Vagina (tissue), 2 donors: ENCODE measurements at places on chromosomes 6 and 20.
A peak's percentile ranks its signal among the peaks of the same experiment; 100 is the strongest.

DNA sequence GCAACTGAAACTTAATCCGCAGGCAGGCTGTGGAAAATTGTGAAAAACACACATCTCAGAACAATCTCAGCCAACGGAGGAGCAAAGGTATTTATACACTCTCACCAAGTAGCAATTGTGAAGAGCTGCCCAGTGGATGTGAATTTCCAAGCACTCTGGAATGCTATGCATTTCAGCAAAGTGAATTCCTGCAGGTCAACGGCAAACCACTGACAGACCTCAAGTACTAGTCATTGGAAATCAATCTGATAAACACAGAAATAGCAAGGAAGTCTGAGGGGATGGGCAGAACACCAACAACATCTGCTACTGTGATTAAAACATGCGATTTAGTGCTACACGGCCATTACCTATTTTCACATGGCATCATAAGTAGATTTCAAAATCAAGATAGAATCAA lies 429.1 kb downstream of the HTR1B start:
- H3K4me1 ChIP-seq = no peaks in the 10 kb centered on the region
- H3K4me3 ChIP-seq = no peak overlapping the region
- no peaks in the 10 kb centered on the region for H3K36me3 ChIP-seq
- DNase-seq = no peak
- no peak overlapping the region for H3K27ac ChIP-seq
- H3K27me3 ChIP-seq = no peaks in the 10 kb centered on the region

DNA sequence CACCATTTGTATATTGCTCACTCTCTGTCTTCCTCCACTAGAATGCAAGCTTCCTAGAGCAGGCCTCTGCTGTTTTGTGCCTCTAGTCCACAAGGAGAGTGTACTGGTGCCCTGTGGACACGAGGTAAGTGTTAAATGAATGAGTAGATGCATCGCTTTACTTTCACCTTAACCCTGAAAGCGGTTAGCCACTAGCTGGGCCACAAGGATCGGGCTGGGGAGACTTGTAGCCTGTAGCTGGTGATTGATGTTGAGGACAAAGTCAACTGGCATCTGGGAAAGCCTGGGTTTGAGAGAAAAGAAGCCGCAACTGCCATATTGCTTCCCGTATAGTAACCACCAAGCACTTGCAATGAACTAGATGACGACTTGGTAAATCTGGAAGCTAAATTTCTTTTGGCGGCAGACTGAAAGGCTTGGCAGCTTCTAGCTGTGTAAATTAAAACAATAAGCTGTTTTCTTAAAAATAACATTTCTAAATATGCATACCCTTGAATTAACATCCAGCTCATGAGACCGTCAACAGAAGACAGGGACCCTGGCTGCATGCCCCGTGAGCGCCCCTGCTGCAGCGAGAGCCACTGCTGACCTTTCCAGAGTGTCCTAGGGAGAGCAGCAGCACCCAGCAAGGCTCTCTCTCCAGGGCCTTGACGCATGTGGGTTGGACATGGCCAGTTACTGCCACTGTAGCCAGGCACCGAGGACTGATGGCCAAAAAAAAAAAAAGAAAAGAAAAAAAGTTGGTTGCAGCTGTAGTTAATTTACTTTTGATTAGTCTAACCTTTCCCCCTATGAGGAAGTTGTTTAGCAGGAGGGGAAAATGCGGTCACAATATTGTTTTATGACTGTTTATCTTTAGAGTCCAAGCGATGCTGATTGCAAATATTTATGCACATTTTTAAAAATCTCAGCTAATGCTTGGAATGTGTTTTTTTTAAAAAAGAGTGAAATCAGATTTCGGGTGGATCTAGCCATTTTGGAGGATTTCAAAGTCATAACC lies 315.1 kb downstream of the TFAP2C start:
- no peak for DNase-seq
- H3K4me1 ChIP-seq = no peaks in the 10 kb centered on the region
- H3K4me3 ChIP-seq = no peak overlapping the region
- no peaks in the 10 kb centered on the region for H3K36me3 ChIP-seq
- no peaks in the 10 kb centered on the region for H3K27me3 ChIP-seq

GRCh38 chr6:148146717-148147462 lies 195.7 kb upstream of the SASH1 start:
- no peaks in the 10 kb centered on the region for H3K4me1 ChIP-seq
- H3K36me3 ChIP-seq = no peaks in the 10 kb centered on the region
- H3K27me3 ChIP-seq = no peaks in the 10 kb centered on the region
- H3K27ac ChIP-seq = no peak overlapping the region
- DNase-seq = no peak

GRCh38 chr20:14712302-14712739 lies 374.9 kb upstream of the FLRT3 start:
- H3K27me3 ChIP-seq = no peaks in the 10 kb centered on the region
- no peak overlapping the region for H3K4me3 ChIP-seq
- H3K36me3 ChIP-seq = no peaks in the 10 kb centered on the region

- H3K27me3 ChIP-seq = no peaks in the 10 kb centered on the region
- no peak overlapping the region for H3K4me3 ChIP-seq
- H3K36me3 ChIP-seq = no peaks in the 10 kb centered on the region
- H3K4me1 ChIP-seq = no peaks in the 10 kb centered on the region
- no peak for DNase-seq
These were observed 398.6 kb downstream of the KHDRBS2 start for GRCh38 chr6:61887423-61887822.

DNA sequence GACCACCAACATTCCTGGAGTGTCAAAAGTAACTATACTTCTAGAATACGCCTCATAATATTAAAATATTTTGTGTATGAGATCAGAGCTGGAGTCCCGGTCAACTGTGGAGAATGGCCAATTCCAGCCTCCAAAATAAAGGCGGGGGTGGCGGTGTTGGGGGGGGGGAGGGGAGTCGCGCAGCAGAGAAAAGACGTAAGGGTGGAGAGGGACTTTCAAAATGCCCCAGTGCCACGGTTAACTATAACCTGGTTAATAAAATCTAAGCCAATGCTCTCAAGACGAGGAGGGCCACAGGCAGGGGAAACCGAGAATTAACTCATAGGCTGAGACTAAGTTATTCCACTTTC lies 1.3 kb downstream of the NUP153 start:
- peak overlapping the region; percentile 73 for H3K4me3 ChIP-seq
- DNase-seq = no peak
- H3K4me1 ChIP-seq = peaks cover 52% of the 10 kb centered on the region
- H3K27me3 ChIP-seq = no peaks in the 10 kb centered on the region
- H3K27ac ChIP-seq = peak overlapping the region; percentile 95

DNA sequence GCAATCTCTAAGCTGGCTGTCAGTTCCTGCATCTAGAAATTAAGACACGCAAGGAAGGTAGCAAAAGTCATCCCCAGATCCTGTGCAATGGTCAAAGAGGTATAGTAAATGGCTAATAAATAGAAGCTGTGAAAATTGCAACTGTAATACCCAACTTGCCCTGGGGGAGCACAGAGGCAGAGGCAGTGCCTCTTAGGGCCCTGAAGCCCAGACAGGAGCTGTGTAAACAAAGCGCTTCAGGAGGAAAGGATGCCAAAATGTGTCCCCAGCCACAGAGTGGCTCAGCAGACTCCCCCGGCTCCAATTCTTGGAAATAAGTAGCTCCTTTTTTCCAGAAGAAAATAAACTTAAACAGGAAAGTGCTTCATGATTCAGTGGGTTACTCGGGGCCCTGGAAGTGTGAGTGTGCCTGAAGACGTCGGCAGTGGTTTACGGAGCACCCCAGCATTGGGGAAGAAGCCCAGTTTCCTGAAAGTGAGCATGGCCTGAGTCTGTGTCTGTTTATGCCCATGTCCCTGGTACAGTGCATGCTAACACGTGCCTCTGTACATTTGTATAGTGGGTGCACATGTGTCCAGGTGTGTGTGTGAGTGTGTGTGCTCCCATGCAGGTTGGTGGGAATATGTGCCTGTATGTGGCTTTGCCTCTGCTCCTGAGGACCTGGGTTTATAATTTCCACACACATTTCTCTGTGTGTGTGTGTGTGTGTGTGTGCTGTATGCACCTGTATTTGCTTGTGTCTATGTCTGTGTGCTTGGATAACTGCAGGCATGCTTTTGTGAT lies 246.7 kb downstream of the MAFB start:
- DNase-seq = no peak
- no peak overlapping the region for H3K27ac ChIP-seq
- H3K4me1 ChIP-seq = no peaks in the 10 kb centered on the region

GRCh38 chr6:111061508-111061907 lies 25.8 kb upstream of the SLC16A10 start:
- no peak overlapping the region for H3K27ac ChIP-seq
- no peaks in the 10 kb centered on the region for H3K4me1 ChIP-seq
- DNase-seq = no peak
- no peaks in the 10 kb centered on the region for H3K27me3 ChIP-seq
- no peak overlapping the region for H3K4me3 ChIP-seq
